Fibroblast of villous mesenchyme (primary cell): ENCODE measurements at places on chromosomes 12 and 14.

- DNase-seq: no peak
Measured at GRCh38 chr12:77328326-77328725, 263.0 kb upstream of the E2F7 start.

DNA sequence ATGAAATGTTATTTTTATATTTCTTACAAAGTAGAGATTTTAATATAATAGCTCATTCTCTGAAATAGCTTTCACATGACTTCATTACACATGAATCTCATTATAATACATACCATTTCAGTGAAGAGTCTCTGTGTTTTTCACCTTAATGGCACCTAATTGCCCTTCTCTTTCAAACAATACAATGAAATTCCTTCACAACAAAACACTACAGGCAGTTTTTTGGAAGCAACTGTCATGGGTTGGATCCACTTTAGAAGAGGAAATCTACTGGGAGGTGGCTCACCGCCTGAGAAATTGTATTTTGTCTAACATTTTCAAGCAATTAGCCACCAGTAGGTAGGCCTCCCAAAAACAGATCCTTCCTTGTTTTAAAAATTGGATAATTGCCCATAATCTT is 40.3 kb upstream of the RGS6 start:
- DNase-seq: no peak

DNA sequence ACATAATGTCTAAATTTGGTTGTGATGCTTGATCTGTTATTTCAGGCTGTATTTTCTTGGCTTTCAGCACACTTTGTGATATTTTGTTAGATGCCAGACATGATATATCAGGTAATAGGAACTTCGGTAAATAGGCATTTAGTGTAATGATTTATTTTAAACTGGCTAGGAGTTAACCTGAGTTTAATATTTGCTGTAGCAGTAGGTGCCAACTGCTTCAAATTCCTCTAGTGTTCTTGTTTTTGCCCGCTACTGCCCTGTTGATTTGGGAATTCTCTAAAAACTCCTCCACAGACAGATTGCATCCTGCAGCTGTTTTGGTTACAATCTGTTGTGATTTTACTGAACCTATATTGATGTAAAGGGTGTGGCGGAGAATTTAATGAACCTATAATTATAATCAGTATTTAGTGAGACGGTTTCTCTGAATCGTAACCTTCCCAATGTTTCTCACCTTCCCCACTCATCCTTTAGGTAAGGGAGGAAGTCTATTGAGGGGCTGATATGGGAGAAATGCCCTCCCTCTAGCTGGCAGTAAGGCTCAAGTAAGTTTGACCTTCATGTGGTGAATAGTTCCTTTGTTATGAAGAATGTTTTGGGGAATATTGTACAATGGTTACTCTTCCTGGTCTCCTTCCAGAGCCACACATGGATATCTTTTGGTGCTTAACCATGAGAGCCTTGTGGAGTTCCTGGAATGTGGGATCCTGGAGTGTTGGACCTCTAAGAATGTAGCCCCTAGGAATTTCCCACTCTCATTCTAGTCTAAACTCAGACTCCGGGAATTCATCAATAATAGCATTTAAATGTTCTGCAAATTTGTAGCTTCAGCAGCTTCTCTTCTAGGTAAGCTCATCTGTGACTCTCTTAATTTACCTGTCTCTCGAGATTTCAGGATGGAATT is 634.1 kb downstream of the FSCB start:
- DNase-seq: no peak

DNA sequence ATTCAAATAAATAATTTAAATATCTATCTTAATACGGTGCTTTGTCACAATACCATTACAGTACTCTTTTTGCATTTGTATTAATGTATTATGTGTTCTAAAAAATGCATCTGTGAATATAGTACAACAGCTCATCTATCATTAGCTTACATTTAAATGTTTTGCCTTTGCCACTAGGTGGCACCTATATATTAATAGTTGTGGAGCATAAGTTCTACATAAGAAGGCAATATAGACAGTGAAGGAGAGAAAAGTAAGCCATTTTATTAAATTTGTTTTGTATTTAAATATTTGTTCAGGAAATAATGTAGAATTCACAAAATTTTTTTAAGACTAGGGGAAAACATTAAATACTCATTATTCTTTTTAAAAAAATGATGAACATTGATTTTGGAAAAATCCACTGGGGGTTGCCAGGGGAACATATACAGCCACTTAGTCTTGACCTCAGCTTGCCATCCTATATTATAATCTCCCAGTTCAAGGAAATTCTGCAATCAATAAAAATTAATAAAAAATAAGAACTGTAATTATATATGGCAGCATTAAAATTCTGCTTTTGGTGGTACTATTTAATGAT is 9.8 kb downstream of the CCER1 start:
- DNase-seq: peak; percentile 54

DNA sequence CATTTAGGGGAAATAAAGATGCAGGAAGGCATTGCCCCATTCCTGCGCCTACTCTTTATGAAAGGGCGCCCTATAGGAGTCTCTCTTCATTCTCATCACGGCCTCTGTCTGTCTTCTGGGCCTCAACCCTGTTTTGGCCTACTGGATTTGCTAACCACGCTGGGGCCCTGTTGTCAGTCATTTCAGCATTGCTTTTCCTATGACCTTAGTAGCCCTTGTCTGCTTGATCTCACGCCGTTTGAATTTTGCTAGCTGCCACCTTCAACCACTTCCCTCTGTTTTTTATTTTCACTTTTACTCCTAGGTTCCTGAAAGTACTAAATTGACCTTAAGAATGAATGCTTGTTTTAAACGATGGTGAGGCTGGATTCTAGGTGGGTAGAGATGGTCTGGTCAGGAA is 139.0 kb downstream of the SYNE2 start:
- no peak for DNase-seq

DNA sequence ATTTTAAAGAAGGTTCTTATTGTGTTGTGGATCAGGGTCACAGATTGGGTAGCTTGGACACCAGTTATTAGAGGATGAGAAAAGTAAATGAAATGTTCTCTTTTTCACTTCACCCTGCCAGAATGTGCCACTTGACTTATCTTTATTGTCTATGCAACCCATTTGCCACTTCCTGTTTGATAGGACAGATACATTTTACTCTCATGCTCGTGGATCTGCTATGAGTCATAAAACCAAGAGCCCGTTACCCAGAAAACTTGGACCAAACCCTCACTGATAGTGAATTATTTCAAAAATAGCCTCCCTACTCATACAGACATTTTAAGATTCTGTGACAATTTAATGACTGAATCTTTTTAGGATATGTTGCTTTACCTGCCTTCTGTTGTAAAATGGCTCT is 1.8 kb downstream of the ISCA2 start:
- peak; percentile 69 for DNase-seq

DNA sequence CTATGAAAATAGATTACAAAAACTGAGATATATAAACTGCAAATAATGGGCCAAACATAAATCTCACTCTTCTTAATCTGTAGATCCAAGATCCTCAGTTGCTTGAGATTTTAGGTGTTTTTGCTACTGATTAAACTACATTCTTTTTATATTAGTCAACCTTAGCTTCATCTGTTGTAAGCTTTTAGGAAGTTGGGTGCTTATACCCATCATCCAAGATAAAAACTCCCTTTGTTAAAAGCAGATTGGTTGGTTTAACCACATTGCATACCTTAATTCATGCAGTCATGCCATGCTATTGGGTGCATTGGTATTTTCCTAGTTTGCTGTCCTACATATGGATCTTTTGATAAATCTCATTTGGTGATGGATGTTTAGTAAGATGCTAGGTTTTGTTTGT is 46.2 kb upstream of the DIP2B start:
- DNase-seq: peak; percentile 12

DNA sequence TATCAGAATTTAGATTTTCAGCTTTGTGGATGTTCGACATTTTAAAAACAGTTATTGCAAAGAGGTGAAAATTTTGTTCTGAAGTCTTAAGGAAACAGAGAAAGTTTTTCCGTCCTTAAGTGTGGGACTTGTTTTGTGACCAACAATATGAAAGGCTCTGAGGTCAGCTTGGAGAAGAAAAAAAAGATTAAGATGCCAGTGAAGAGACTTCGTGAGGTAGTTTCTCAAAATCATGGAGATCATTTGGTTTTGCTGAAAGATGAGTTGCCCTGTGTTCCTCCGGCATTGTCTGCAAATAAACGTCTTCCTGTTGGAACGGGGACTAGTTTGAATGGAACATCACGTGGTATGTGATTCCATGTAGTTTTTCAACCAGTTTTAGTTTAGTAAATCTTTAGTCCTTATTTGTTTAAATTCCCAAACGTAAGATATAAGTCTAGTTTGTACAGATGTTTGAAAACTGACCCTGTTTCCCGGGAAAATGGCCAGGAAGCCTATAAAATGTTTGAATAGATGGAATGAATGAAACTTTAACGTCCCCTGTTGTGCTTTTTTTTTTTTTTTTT is 682 bp downstream of the KIAA0586 start:
- peak; percentile 67 for DNase-seq

DNA sequence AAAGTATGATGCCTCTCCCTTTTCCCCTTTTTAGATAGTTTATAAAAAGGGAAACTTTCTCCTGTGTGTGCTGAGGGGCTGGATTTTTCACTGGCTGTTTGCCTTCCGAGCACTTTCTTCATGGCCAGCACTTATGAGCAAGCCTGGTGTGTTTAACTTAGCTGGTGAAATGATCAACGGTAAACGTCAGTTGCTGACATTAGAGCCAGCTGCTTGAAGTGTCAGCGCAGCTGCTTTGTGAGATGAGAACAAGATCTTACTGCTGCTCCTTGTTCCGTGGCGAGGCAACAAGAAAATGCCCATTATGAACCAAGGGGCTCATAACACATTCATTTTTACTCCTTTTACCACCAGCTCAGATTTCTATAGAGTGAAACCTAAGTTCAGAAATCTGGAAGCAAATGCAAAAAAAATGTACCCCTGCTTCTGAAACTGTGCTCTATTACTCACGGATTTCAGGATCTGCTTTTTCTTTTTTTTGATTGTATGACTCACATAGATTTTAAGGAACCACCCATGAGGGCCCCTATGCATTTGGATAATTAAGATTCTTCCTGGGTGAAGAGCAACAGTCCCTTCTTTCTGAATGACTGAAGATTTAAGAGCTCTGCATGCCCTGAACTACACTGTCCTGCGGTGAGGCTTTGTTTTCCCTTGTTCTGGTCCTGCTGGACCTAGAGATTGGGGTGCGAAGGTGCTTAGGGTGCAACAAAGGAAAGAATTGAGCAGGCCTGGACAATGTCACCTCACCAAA is 74.3 kb upstream of the CPM start:
- DNase-seq: peak; percentile 83

DNA sequence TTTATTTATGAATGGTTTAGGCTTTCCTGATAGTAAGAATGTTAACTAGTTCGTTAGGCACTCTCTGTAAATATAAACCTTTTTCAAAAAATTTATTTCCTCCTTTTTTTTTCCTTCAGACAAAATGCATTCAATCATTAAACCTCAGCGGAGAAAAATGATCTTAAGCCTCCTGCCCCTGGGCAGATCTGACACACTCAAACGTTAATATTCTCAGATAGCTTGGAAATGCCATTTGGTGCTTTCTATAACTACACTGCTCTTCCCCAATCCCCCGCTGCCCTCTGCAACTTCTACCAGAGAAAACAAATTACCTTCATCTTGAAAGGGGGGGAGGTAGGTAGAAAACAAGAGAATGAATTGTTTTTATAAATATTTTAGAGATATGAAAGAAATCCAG is 521.2 kb downstream of the MED13L start:
- peak; percentile 53 for DNase-seq

DNA sequence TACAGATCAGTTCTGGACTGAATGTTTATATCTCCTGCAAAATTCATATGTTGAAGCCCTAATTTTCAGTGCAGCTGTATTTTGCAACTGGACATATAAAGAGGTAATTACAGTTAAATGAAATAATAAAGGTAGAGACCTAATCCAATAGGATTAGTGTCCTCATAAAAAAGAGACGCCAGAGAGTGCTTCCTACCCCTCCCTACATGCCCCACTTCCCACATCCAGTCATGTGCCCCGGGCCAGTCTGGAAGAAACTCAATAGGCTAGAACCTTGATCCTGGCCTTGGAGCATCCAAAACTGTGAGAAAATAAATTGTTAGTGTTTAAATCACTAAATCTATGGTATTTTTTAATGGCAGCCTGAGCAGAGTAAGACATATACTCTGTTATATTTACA is 172.3 kb downstream of the ALG10B start:
- DNase-seq: no peak

DNA sequence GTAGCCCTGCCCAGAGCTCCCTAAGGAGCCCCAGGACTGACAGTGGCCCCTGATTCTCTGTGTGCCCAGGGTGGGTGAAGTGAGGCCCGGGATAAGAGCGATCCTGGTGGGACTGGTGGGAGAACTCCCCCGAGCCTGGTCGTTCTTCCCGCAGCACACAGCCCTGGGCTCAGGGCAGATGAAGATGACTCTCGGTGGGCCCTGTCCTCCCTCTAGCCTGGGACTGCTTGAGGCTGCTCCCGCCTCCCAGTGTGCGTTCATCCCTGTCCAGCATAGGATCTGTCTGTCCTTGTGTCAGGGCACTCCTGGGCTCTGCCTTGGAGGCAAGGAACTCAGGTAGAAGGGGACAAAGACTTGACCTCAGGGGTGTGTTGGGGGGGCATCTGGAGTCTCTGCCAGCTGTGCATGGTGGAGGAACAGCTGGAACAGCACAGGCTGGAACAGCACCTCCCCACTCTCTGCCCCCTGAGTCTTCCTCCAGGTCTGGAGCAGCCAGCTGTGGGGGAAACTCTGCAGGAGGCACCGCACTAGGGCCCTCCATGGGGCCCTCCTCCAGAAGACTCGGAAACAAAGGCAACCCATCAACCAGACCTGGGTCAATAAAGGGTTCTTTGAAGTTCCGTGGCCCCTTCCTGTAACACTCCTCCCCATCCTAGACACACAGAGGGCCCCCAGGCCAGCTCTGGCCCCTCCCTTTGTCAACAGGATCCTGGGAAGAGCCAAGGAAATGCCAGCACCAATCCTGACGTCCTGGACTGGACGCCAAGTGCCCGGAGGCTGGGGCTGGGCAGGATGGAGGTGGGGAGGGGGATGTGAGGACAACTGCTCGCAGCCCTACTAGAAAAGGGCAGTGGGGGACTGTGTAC is 15.9 kb downstream of the FAIM2 start:
- no peak for DNase-seq

DNA sequence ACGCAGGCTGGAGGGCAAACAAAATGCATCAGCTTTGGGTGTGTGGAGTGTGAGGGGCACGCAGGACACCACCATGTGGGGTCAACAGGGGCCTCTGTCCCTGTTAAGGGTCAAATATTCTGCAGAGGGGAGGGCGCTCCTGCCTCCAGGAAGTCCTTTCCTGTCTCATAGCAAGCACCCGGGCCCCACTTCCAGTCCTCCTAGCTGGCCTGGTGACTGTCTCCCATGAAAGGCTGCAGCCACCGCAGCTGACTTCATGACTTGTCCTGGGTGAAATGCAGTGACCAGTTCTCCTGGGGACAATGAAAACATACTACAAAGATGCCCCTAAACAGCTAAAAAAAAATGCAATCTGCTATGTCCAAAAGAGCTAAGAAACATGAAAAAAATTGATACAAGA is 53.6 kb downstream of the LGMN start:
- DNase-seq: no peak
